Renal pelvis (tissue), 12 donors: ENCODE measurements at places on chromosomes 5 and 9. TPM values are rescaled to one million over a fixed set of nuclear protein-coding genes. Genes with fewer than 3 reads are reported as not detected.

- no peak for DNase-seq
Observed at GRCh38 chr9:33167972-33168461, 881 bp upstream of the B4GALT1 start.

DNA sequence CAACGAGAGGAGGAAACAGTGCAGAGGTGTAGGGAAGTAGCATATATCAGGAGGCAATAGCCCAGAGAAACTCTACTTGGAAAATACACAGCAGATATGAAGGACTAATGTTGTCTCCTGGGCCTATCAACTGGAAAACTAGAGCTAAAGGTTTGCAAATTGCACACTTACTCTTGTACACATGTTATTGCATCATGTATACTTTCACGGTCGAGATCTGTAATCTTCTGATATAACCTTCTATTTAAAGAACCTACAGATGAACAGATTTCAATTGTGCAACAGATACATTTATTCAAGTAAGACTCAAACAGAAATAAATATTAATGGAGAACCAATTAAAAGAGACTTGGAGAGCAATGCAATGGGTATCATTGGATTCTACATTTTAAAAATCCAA is 256.3 kb upstream of the TMEM161B start:
- DNase-seq, result no peak

Gene LEAP2
- 9.9 TPM for polyA plus RNA-seq

DNA sequence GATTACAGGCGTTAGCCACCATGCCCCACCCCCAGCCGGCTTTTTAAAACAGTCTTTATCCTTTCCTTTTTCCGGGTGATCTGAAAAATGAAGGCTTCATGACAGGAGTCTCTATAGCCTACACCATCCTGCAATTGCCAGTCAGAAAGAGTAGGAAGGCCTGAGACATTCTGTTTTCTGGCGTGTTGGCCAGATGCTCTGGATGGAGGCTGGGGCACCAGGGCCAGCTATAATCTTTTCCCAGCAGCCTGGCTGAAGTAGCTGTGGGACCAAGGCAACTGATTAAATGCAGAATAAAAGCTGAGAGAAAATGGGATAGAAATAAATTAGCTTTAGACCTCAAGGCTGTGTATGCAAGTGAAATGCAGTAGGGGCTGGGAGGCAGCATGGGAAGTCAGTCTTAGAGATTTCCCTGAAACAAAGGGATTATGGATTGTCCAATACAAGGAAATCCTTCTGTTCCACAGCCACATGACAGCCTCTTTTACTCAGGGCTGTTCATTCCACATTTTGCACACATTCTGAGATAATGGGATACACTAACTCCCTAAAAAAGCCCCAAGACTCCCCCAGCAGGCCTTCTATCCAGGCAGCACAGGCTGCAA is 116.0 kb upstream of the LRRTM2 start:
- DNase-seq, result no peak

DNA sequence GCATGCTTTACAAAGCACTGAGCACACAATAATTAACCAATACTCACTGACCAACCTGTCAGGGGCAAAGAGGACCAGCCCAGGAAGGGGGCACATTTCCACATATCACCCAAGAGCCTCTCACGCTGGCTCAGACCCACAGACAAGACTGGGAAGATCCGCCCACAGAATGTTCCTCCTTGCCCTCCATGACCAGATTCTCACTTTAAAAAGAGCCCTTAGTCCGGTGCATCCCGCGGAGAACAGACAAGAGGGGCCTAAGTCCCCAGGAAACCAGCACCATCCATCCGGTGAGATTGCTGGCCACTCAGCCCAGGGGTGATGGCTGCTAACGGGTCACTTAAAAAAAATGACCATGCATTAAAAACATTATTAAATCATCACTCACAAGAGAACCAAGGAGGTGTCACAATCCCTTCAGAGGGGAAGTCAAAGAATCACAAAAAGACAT is 32.9 kb downstream of the SEMA4D start:
- DNase-seq, result no peak

DNA sequence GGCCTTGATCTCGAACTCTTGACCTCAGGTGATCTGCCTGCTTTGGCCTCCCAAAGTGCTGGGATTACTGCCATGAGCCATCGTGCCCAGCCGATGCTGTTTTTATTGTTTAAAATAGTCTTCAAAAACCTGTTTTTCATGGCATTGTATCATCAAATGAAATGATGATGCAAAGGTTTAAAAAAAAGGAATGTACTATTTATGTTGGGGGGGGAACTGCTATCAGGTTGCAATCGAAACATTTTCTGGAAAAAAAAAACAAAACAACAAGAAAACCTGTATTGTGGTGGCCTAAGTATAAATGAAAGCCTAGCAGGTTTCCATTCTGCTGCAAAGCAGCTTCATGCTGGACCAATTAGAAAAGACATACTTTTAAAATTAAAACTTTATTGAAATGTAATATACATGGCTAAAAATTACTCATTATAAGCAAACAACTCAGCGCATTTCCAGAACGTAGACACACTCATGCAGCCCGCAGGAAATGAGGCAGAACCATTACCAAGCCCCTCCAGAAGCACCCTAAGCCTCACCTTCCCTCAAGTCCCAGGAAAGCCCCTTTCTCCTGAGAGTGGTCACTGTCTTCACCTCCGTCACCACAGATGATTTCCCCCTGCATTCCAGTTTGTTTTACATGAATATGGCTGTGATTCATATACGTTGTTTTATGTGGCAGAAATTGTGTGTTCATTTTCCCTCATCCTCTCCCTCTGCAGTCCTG is 19.0 kb downstream of the GPR107 start:
- DNase-seq, result no peak

GRCh38 chr5:147464211-147464610 is 45.7 kb downstream of the DPYSL3 start:
- DNase-seq, result no peak

GRCh38 chr9:121021301-121021700 is 28.8 kb downstream of the C5 start:
- DNase-seq, result no peak

Gene BHMT2
- polyA plus RNA-seq, result 67.4 TPM

Gene ACER2
- 15.2 TPM for polyA plus RNA-seq

DNA sequence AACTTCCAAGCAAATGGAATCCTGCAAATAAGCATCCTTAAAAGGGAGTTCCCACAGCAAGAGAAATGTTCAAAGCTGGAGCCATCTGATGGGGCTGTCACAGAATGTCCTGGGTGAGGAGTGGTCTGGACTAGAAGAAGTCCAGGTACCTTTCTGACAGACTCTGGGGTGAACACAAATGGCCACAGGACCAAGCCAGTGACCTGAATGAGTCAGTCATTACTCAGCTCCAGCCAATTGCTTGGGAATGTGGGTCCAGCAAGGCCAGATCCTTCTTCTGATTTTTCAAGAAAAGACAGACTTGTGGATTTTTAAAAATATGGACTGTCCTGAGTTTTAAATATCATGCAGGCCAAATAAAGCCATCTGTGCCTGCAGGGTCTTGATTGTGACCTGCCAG is 30.1 kb downstream of the GALNT10 start:
- DNase-seq, result no peak

GRCh38 chr5:69489246-69489645 is 3.3 kb upstream of the OCLN start:
- DNase-seq, result no peak

DNA sequence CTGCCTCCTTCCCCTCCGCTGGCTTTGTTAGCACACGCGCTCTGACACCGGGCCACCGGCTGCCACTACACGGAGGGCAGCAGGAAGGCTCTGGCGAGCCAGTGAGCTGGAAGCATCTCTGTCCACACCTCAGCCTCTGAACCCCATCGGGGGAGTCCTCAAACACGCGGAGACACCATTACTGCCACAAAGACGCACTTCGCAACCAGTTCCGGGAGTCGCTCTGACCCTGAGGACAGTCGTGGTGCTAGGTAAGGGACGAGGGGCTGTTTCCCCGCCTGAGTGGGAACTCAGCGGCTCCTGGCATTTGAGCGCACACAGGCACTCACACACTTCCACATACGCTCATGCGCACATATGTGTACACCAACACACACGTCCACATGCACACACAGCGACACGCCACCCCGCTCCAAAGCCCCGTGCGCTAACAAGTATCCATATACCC is 160.0 kb downstream of the C9orf152 start:
- DNase-seq, result peak; percentile 24

- peak; percentile 91 for DNase-seq
Observed at GRCh38 chr5:73448463-73449136, at the start of gene FOXD1. Gene FOXD1 (minus strand): TSS chr5:73448777. CDS start chr5:73448362, 415 bp downstream.

Gene DPYSL3
- polyA plus RNA-seq, result 30.3 TPM

Gene CDHR2
- polyA plus RNA-seq, result 26.1 TPM

GRCh38 chr5:170720179-170720578 is 63.3 kb upstream of the GABRP start:
- DNase-seq, result no peak

Gene SLC4A9
- polyA plus RNA-seq, result 22.9 TPM

Gene CD72
- polyA plus RNA-seq, result 2.8 TPM

DNA sequence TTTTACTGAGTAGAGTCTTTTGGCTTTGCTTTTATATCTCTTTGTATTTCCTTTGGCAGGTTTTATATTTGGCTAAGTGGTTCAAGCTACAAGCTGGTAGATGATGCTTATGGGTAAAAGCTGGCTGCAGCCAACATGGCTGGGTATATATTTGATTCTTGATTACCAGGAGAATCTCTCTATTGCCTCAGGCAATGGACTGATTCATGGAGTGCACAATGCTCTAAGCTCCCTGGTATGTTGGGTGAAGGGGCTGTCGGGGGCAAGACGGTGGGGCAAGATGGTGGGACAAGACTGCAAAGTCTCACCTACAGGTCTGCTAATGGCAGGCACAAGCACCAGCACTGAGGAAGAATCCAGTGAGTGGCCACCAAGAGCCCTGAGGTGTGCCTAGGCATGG is 366.6 kb downstream of the DMAC1 start:
- DNase-seq, result no peak
